Fibroblast of skin of left quadriceps (primary cell): ENCODE measurements at places on chromosomes 5 and 9.

DNA sequence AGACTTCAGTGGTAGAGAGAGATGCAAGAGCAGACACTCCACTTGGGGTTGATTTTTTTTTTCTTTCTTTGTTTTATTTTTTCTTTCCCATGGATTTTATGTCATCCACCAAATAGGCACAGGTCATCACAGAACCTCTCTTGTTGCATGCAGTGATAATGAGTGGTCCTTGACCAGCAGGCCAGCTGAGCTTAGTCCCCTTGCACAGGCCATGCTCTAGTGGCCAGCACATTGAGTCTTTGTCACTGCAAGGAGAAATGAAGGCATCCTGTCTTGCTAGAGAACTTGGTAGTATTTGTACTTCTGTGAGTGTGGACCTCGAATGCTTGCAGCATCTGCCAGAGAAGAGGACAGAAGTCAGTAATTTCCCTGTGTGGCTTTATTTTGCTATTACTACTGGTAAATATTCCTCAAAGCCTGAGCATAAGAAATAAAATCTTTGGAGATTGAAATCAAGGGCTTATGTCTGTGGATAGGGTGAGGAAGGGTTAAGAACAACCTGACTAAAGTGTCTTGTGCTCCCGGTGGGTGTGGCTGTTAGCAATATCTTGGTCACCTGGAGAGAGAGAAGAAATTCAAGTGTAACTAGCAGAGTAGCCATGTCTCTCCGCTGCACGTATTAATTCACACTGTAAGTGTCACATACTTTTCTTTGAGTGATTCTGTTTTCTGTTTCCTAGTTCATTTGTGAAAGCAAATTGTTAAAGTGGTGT is 45.3 kb upstream of the NCS1 start:
- no peak for DNase-seq

DNA sequence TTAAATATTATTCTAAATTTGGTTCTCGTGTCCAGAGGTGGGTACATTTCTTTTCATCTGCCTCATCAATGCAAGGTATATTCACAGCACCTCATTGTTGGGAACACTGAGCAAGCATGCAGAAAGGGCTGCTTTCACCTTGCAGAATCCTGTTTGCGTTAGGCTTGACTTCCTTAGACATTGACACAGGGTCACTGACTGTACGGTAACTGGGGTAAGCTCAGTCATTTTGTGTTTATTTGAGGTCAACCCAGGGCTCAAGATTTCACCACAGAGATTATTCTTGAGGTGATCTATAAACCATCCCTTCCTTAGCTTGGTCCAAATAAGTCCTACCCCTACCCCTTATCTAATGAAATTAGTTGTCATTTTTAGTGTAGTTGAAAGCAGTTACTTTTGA is 1.7 kb upstream of the PTPDC1 start:
- DNase-seq, result no peak

DNA sequence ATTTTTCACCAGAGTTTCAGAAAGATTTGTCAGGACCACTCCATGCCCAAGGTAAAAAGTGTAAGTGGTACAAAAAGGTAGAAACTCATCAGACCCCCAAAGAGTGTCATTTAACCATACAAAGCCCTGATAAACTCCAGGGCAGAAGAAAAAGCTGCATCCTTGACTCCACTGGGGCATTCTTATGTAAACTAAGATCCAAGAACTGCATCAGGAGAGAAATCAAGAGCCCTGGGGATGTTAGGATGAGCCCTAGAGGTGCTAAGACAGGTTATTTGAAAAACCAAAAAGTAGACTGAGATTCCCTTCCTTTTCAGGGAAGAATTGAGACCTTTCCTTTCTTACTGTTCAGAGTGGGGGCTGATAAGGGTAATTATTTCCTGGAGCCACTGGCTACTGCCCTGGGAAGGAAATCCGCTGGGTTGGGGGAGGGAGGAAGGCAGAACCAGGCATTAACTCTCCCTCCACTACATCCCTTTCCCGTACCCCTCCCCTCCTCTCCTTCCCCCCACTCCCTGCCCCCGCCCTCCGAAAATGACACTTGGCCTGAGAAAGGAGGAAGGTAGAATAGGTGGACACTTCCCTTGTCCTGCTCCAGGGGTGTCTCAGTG is 54.7 kb downstream of the FXN start:
- no peak for DNase-seq

GRCh38 chr5:93598091-93599000 is 15.3 kb downstream of the NR2F1 start:
- no peak for DNase-seq

DNA sequence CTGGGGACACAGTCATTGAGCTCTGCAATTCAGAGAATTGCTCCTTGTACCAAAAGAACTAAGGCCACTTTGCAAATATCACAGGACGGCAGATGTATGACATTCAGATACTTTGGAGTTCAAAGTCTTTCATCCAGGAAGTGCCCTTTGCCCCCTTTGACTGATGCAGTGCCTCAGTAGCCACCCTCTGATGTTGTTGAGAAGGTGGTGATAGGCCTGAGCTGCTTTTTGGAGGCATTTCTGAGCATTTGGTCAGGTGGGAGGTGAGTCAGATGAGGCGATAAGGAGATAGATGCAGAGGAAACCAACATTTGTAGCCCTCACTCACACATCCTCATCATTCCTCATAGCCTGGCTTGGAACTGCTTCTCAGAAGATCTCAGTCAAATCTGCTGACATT is 63.4 kb downstream of the ANGPTL2 start:
- DNase-seq, result no peak

DNA sequence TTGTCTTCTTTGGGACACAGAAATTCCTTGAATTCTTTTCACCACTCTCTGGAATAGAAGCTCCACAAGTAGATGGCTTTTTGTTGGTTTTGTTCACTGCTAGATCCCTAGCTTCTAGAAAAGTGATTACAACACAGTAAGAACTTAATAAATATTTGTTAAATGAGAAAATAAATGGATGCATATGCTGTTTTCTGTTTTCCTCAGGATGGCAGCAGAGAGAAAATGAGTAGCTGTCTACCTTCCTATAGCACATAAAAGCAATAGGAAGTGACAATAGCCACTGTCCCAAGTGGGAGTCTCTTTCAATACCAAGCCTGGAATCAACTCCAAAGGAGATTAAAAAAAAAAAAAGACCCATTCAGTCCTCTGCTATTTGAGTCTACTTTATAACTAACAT is 100.6 kb upstream of the NREP start:
- DNase-seq, result no peak

DNA sequence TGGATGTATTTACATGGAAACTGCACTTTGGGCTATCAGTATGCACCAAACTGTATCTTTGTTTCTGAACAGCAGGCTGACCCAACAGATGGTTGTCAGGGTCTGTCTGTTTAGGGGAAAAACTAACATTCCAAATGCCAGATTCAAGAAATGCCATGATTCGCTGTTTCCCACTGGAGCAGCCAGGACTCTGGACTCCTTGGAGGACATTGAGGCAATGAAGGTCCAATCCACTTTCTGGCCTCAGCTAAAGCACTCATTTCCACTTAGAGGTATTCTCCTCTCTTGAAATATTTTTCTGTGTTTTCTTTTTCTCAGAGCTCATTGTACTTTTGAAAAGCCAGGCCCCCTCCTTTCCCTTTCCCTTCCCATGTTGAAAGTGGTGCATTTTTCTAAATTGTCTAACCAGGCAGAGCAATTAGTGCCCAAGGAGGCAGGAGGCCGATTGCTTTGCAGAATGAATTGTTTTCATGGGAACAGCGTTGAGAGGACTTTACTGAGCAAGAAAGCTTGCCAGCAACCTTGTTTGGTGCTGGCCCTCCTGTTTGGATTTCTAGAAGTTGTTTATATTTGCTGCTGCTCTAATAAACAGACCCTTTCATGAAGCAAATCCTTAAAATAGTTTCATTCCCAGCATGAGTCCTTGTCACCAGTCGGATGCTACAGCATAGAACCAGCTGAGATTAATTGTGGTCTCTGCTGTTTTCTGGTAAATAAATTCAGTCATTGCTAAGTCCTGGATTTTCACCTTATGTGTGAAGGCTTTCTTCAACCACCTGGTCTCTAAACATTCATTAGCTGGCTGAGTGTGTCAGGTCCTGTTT is 132.8 kb upstream of the TAF11L2 start:
- no peak for DNase-seq

GRCh38 chr9:69455311-69455710 is 130.3 kb downstream of the ENTREP1 start:
- DNase-seq, result no peak

DNA sequence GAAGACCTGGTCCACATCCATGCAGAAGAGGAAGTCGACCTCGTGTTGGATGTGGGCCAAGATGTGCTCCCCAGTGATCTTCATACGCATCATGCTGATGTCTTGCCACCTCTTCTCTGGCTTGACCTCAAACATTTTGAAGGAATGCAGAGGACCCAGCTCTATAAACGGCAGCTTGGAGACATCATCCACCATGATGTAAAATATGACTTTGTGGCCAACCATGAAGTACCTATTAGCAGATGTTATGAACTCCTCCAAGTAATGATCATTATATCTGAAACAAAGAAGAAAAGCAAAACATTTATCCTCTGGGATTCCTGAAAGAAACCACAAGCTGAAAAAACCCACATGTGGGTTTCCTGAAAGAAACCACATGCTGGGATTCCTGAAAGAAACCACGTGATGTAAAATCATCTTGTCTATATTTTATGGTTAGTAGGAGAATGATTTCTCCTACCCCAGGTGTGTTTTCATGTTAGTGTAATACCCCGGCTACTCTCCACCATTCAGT is 52.3 kb downstream of the GGTA1 start:
- peak; percentile 87 for DNase-seq
